ENCODE measurements at places on chromosomes 5 and 9.
A peak's percentile ranks its signal among the peaks of the same experiment; 100 is the strongest.

GRCh38 chr5:81286059-81286617 is 15.2 kb upstream of the ZCCHC9 start:
- no peak for DNase-seq

DNA sequence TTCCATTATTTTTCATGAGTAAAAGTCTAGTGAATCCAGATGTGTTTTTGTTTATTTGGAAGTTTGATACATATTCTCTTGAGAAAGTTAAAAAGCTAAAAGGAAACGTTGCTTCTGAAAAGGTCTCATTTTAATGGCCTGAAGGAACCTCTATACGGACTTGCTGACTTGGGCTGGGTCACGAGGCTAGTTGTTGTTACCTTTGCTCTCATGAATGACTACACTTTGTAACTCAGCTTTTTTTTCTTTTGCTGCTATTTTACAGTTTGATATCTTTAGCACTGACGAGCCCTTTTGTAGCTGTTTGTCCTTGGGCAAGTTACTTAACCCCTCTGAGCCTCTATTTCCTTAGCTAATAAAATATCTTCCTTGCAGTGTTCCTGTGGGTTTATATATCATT is 211.5 kb downstream of the PCSK5 start:
- DNase-seq = no peak

- peak; percentile 28 for DNase-seq
Observed at GRCh38 chr5:161546470-161547301, at the start of gene GABRB2. Gene GABRB2 (minus strand): TSS chr5:161546725. CDS start chr5:161546643, 82 bp downstream.

DNA sequence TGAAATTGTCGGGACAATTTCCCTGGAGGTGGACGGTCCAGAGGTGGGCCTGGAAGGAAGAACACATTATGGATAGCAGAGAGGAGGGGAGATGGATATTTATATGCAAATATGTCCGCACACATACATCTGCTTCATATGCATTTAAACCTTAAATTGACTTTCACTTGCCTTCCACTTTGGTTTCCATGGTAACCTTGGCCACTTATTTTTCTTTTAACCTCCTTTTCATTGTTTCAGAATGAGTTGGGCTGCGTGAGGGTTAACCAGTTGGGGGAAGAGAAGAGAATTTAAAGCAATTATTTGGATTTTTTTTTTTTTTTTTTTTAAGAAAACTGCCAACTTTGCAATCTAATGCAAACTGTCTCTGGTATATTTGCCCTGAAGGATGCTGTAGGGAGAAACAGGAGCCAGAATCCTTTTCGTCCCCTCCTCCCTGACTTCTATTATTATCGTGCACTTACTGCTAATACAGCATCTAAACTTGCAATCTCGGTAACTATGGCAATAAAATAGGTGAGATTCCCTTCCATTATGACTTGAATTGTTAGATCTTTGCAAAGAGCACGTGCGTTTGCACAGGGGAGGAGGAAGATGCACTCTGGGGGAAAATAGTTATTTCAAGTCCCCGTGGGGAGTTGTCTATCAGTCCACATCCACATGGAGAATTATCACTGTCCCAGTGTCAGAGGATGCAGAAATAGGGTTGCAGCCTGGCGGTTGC is 35.6 kb downstream of the TLR4 start:
- no peak for DNase-seq
